Activated CD4-positive, alpha-beta T cell treated with anti-CD3 and anti-CD28 coated beads, Interleukin-2, amount 10 ng/mL, durations not matched to agents 7 days and 5 days (primary cell): ENCODE measurements at places on chromosomes 12 and 14. TPM values are rescaled to one million over a fixed set of nuclear protein-coding genes. Genes with fewer than 3 reads are reported as not detected.
A peak's percentile ranks its signal among the peaks of the same experiment; 100 is the strongest.

GRCh38 chr14:72332871-72333270, 400.6 kb downstream of the RGS6 start:
- no peak for DNase-seq

The HSPB8 gene
- total RNA-seq = not detected

- DNase-seq = peak; percentile 65
Measured at GRCh38 chr12:69639400-69640016, 28.8 kb upstream of the LRRC10 start.

- no peak for DNase-seq
Measured at GRCh38 chr12:109766251-109766778, 52.7 kb downstream of the FAM222A start.

GRCh38 chr14:31947680-31948595, 129.2 kb upstream of the ARHGAP5 start:
- no peak for DNase-seq

DNA sequence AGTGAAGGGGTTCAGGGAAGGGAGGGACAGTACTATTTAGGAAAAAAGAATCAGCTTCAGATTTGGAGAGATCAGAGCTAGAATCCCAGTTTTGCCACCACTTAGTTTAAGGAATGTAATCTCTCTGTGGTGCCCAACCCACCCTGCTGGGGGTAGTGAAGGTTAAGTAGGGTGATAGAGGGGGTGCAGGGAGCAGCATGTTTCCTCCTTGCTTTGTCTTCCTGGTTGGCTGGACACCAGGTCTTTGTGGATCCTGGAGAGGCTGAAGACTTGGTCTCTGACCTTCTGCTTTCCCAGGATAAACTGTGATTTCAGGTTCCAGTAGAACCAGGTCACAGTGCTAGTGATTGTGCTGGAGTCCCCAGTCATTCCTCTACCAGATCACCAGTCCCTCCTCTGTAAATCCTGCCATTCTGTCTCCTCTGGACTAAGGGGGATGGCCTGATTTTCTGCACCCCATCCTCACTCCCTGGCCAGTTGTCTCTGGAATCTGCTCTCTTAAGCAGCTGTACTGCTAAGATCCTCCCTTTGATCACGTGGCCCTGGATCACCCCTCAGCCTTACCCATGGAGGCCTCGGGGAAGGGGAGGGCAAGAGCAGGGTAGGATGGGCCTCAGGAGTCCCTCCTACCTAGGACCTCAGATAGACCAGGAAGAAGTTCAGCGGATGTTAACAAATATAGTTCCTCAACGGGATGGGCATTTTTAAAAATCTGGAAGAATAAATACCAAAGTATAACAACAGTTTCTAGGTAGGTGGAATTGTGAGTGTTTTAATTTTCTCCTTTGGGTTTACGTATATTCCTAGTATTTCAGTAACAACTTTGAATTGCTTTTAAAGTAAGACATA, 3.1 kb downstream of the MAP3K12 start:
- no peak for DNase-seq

The CD4 gene
- total RNA-seq = 227 TPM
